ENCODE measurements at places on chromosomes 5 and 9. TPM values are rescaled to one million over a fixed set of nuclear protein-coding genes. Genes with fewer than 3 reads are reported as not detected.
A peak's percentile ranks its signal among the peaks of the same experiment; 100 is the strongest.

The RLN2 gene
- not detected for total RNA-seq

DNA sequence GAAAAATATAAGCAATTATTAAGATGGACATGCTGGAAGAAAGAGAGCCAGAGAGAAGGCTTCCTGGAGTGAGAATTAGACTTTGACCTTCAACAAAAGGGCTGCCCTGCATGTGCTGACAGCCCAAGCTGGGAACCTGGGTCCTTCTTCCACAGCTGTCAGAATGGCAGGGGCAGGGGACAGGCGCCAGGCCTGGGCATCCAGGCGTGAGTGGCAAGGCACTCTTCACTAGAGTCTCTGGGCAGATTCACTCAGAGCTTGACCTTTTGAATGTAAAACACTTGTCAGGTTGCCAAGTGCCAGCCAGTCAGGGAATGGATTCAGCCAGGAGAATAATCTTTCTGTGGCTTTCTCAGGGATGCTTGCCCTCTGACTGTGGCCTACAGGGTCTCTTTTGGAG, 119.1 kb upstream of the CLINT1 start:
- peaks cover 13% of the 10 kb centered on the region for H3K4me1 ChIP-seq
- no peaks in the 10 kb centered on the region for H3K27me3 ChIP-seq
- H3K36me3 ChIP-seq = no peaks in the 10 kb centered on the region
- no peak overlapping the region for H3K4me3 ChIP-seq
- DNase-seq = peak; percentile 65

DNA sequence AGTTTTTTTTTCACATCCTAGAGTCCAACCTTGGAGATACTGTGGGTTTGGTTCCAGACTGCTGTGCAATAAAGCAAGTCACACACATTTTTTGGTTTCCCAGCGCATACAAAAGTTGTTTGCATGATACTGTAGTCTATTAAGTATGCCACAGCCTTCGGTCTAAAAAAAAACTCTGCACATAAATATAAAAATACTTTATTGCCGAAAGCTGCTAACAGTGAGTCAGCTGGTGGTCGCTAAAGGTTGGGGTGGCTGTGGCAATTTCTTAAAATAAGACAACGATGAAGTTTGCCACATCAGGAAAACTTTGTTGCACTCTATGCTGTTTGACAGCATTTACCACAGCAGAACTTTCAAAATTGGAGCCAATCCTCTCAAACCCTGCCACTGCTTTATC, 37.4 kb downstream of the UBQLN1 start:
- DNase-seq = no peak
- H3K27ac ChIP-seq = no peak overlapping the region
- H3K4me3 ChIP-seq = no peak overlapping the region
- H3K27me3 ChIP-seq = no peaks in the 10 kb centered on the region
- peaks cover 7% of the 10 kb centered on the region for H3K4me1 ChIP-seq

DNA sequence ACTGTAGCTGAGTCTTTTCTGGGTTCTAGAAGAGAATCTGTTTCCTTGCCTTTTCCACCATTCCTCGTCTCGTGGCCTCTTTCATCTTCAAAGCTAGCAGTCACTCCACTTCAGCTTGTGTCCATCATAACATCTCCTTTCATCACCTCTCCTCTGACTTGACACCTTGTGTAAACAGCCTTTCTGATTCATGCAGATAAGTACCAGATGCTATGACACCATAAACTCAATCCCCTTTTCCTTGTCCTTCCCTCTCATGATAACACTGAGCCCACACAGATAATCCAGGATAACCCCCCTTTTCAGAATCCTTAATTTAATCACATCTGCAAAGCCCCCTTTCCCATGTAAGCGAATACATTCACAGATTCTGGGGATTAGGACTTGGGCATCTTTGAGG, 95.5 kb downstream of the SNX24 start:
- no peak overlapping the region for H3K4me3 ChIP-seq
- no peaks in the 10 kb centered on the region for H3K27me3 ChIP-seq
- no peaks in the 10 kb centered on the region for H3K36me3 ChIP-seq

- no peak overlapping the region for H3K27ac ChIP-seq
- H3K36me3 ChIP-seq = no peaks in the 10 kb centered on the region
- DNase-seq = no peak
- no peak overlapping the region for H3K4me3 ChIP-seq
Measured at GRCh38 chr5:96101358-96102089, 139.9 kb upstream of the ELL2 start.

The ZNF883 gene
- total RNA-seq = 0.33 TPM

GRCh38 chr9:110578575-110579033, 937 bp downstream of the SVEP1 start:
- no peak overlapping the region for H3K27ac ChIP-seq
- H3K4me1 ChIP-seq = no peaks in the 10 kb centered on the region
- peaks cover 9% of the 10 kb centered on the region for H3K27me3 ChIP-seq
- no peak for DNase-seq
- H3K4me3 ChIP-seq = no peak overlapping the region
